ENCODE measurements at places on chromosomes 4 and X.

DNA sequence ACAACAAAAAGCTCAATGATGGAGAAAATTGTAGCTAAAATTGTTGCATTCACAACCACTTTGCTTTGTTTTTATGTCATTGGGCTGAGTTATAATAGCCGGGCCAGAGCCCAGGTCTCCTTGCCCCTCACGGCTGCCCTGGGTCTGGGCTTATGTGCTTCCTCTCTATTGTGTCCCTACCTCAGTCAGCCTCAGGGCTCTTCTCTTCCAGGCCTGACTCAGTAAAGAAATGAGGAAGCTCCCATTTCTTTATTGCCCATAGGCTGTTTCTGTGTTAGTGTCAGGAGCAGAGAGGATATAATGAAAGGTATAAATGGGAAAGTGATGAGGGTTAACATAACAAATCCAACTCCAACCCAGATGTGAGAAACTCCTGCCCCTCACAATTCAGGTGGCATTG lies 18.0 kb downstream of the BST1 start:
- no peak for DNase-seq

GRCh38 chr4:7359400-7360062 lies 75.2 kb downstream of the PSAPL1 start:
- DNase-seq, result no peak

GRCh38 chr4:109172301-109172700 lies 130.2 kb downstream of the COL25A1 start:
- no peak for DNase-seq

- no peak for DNase-seq
Measured at GRCh38 chrX:107146670-107147069, 28.0 kb upstream of the RBM41 start.

GRCh38 chr4:40570348-40571077 lies 59.2 kb downstream of the RBM47 start:
- no peak for DNase-seq

GRCh38 chrX:135327299-135327698 lies 18.0 kb downstream of the ETDC start:
- no peak for DNase-seq

- peak; percentile 83 for DNase-seq
Measured at GRCh38 chrX:53089224-53089842, 4.6 kb upstream of the KANTR start.

DNA sequence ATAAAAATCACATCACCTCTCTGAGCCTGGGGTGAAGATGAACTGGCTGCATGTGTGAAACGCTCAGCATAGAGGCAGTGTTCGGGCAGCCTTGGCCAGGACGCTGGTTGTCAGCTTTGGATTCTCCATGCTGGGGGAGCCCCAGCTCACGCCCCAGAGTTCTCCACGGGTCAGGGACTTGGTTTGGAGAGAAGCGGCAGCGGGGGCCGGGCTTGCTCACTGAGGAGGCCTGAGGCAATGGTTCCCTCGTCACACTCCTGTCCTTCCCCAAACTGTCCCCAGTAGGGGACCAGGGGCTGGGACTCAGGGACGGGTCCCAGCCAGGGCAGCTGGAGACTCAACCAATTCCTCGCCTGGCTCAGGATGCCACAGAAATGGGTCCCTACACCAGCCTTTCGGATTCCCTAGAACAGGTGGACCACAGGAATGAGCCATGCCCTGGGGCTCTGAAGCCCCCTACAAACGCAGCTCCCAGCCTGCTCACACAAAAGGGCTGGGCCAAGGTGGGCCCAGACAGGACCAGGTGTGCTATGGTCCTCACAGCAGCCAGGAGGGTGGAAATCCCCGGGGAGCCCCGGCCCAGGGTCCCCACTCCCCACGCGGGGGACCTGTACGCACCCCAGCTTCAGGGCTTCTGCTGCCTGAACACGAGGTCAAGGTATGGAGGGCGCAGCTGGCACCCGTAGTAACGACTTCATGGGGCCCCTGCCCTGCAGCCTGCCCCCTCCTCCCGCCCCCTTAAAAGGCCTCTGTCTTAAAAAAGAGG lies 1.4 kb downstream of the MXD4 start:
- no peak for DNase-seq

DNA sequence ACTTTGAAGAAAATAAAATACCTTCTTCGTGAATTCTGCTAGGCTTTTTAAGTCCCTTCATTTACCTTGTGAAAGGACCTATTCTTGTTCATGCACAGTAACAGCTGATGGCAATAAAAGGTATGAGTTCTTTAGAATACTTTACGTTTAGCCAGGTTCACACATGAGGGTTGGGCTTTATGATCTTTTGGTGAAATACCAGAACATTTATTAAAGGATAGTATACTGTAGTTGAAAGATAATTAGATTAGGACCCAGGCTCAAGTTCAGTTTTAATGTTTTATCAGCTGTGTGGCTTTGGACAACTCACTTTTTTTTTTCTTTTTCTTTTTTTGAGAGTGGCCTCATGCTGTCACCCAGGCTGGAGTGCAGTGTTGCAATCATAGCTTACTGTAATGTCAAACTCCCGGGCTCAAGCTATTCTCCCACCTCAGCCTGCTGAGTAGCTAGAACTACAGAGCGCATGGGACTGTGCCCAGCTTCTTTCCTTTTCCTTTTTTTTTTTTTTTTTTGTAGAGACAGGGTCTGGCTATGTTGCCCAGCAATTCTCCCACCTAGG lies 28.2 kb upstream of the NEIL3 start:
- no peak for DNase-seq

- no peak for DNase-seq
Measured at GRCh38 chr4:140131675-140132229, 22.2 kb downstream of the MAML3 start.

DNA sequence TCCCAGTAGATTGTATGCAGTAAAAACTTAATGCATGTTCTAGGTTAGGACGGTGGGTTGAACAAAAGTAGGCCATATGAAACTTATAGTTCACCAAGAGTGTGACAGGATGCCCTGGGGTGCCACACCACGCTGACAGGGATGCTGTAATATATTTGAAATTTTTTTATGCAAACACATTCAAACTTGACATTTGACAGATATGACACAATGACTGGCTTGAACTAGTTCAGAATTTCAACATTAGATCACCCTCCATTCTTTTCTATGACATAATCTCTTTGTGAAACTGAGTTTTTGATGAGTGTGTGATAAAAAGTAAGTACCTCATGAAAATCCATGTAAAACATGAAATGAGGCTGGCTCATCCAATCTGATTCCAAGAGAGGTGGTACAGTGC lies 198.4 kb downstream of the PALLD start:
- DNase-seq, result no peak

DNA sequence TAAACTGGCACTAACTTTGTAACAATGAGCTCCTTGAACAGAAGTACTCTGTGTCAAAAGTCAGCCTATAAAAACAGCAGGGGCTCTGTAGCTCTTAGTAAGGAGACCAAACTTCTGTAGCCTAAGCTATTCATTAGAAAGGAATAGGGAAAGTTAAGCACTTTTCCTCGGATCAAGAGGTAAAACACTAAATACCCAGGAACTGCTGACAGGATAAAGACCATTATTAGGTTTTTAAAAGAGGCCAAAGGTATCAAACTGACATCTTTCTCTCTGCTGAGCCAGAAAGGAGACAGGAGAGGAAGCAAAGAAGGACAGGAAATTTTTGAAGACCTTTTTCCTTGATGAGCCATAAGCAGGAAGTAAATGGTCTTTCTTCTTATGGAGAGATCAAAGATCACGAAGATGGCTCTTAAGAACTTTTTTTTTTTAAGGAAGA lies 31.9 kb downstream of the ANAPC10 start:
- DNase-seq, result no peak
